ENCODE measurements at places on chromosomes 4 and X.
A peak's percentile ranks its signal among the peaks of the same experiment; 100 is the strongest.

- peak overlapping the region; percentile 59 for H3K27ac ChIP-seq
- H3K36me3 ChIP-seq: no peaks in the 10 kb centered on the region
- H3K4me1 ChIP-seq: no peaks in the 10 kb centered on the region
These were observed 772 bp upstream of the WNK3 start for GRCh38 chrX:54358424-54359211.

GRCh38 chr4:176539785-176540175 is 220.0 kb downstream of the SPCS3 start:
- H3K27ac ChIP-seq: no peak overlapping the region
- no peaks in the 10 kb centered on the region for H3K27me3 ChIP-seq
- H3K4me1 ChIP-seq: no peaks in the 10 kb centered on the region
- no peak for DNase-seq

- H3K4me3 ChIP-seq: no peak overlapping the region
- no peak for DNase-seq
- H3K27me3 ChIP-seq: no peaks in the 10 kb centered on the region
- H3K4me1 ChIP-seq: no peaks in the 10 kb centered on the region
These were observed 161.4 kb upstream of the PACRGL start for GRCh38 chr4:20538905-20539304.

GRCh38 chrX:149837639-149838038 is 43.3 kb upstream of the MAGEA8 start:
- H3K4me3 ChIP-seq: no peak overlapping the region
- H3K36me3 ChIP-seq: no peaks in the 10 kb centered on the region
- no peak for DNase-seq
- no peaks in the 10 kb centered on the region for H3K4me1 ChIP-seq
- H3K27me3 ChIP-seq: no peaks in the 10 kb centered on the region

DNA sequence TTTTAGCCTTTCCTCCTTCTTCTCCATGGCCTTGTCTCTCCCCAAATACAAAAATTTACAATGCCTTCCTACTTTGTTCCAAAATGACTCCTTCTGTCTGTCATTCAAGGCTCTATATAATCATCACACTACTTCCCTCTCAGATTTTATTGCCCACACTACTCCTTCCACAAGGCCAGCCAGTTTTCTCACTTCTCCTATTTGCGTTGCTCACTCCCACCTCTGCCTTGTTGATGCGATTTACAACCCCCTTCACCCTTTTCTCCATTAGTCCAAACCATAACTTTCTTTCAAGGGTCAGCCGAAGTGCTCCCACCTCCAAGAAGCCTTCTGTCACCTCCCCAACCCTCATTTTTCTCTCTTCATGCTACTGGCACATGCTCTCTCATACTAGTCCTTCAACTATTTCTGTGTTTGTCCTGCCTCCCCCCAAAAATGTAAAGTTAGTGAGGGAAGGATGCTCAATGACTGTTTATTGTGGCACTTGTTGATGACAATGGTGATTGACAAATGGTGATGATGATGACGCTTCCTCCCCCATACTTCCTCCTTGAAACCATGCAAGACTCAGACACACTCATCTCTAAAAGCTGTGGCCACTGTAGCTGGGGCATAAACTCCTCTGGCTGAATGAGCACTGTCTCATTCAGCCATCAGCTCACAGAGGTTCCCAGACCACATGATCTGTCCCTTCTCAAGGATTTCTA is 2.7 kb upstream of the XKRX start:
- no peak overlapping the region for H3K4me3 ChIP-seq
- no peak overlapping the region for H3K27ac ChIP-seq
- H3K27me3 ChIP-seq: no peaks in the 10 kb centered on the region
- peaks cover 3% of the 10 kb centered on the region for H3K4me1 ChIP-seq
- H3K36me3 ChIP-seq: no peaks in the 10 kb centered on the region

DNA sequence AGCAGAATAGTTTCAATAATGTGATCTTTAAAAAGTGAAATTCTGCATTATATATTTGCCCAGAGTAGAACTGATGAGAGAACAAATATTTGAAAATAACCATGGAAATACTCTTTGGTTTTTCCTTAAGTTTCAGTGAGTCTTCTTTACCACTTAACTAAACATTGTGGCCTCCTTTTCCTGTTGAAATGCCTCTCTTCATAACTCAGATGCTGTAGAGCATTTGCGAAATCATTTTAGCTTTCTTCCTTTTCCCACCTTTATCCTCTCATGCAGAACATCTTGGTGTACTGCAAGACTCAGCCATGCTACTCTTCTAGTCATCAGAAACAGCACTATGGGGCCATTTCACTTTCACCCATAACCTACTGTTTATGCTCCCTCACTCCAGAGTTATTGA is 48.2 kb downstream of the CASK start:
- no peaks in the 10 kb centered on the region for H3K27me3 ChIP-seq
- no peak overlapping the region for H3K4me3 ChIP-seq
- H3K4me1 ChIP-seq: no peaks in the 10 kb centered on the region

DNA sequence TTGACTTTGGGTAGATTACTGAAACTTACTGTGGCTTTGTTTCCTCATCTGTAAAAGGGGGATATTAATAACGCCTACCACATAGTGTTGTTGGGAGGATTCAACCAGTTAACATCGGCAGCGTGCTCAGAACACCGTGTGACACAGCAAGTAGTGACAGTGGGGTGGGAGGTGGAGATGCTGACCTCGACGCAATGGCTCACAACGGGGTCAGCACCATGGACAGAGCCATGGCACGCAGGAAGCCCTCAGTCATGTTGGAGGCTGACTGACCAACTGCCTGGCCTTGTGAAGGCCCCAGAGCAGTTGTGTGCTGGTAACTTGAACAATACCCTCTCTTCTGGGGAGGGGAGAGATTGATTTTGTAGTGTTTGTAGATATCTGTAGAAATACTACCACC is 93.2 kb downstream of the WFS1 start:
- no peaks in the 10 kb centered on the region for H3K36me3 ChIP-seq
- H3K27me3 ChIP-seq: peaks cover 60% of the 10 kb centered on the region
- no peak for DNase-seq
- no peak overlapping the region for H3K27ac ChIP-seq

DNA sequence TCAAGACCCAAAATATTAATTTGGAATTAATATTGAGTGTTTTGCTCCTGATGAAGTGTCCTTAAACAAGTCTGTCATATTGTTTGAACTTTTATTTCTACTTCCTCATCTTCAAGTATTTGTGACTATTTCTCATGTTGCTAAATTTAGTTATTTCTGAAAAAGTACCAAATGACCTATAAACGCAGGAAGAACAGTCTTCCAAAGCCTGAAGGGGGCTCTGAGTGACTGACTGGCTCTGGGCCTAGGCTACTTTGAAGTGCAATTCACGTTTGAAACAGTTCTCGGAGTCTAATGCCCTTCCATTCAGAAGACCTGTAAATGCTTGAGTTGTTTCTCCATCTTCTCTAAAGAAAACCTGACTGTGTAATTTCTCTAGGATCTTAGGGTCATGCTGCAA is 26.5 kb downstream of the GALNT7 start:
- H3K4me3 ChIP-seq: no peak overlapping the region
- no peak for DNase-seq
- H3K4me1 ChIP-seq: peaks cover 8% of the 10 kb centered on the region
- H3K27ac ChIP-seq: no peak overlapping the region
- no peaks in the 10 kb centered on the region for H3K36me3 ChIP-seq

GRCh38 chrX:1542994-1543725 is 6.2 kb upstream of the P2RY8 start:
- DNase-seq: no peak
- H3K4me1 ChIP-seq: no peaks in the 10 kb centered on the region
- H3K4me3 ChIP-seq: no peak overlapping the region
- no peaks in the 10 kb centered on the region for H3K27me3 ChIP-seq
- H3K27ac ChIP-seq: no peak overlapping the region
